ENCODE measurements at places on chromosomes 3 and 15.

- DNase-seq: no peak
Measured at GRCh38 chr3:185766329-185767001, 58.4 kb downstream of the IGF2BP2 start.

GRCh38 chr3:23619705-23620637 lies 185.8 kb upstream of the UBE2E1 start:
- DNase-seq: no peak

DNA sequence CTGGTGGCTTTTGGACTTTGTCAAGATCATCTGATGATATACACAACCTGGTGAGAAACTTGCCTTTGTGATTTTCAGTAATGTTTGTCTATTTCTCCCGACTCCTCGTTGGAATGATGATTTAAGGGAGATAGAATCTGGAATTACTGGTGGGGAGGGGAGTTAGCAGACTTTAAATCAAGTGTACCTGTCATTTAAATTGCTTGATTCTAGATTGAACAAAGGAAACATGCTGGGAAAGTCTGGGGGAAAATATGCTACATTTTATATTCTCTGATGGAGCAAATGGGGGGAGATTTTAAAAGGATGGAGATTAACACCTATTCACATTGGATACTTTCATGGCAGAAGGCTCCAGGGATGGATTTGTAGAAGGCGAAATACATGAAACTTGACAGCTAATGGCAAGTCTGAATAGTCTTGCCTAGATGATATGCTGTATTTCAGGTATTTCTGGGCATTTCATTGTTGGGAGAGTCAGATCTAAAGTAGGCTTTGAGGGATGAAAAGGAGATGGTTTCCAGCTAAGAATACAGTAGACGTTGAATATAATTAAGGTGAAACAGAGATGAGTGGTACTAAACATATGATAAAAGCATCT lies 189.1 kb upstream of the PDZRN3 start:
- DNase-seq: no peak

- DNase-seq: no peak
Measured at GRCh38 chr15:100183921-100184495, 157.8 kb downstream of the ADAMTS17 start.

GRCh38 chr3:50139718-50140423 lies 15.3 kb upstream of the SEMA3F start:
- no peak for DNase-seq

DNA sequence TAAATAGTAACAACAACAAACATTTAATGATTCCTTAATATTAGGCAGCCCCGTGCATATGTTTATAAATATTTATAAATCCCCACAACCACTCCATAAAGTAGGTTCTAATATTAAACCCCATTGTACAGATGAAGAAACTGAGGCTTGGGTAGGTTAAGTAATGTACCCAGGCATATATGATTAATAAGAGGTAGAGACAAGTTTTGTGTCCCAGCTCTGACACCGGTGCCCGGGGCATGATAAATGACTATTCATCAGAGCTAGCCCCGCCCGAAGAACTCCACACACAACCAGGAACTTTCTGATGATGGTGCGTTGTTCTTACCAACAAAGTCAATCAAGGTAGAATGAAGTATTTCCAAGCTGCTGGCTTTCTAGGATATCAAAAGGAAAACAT lies 19.4 kb downstream of the CDCP1 start:
- no peak for DNase-seq

DNA sequence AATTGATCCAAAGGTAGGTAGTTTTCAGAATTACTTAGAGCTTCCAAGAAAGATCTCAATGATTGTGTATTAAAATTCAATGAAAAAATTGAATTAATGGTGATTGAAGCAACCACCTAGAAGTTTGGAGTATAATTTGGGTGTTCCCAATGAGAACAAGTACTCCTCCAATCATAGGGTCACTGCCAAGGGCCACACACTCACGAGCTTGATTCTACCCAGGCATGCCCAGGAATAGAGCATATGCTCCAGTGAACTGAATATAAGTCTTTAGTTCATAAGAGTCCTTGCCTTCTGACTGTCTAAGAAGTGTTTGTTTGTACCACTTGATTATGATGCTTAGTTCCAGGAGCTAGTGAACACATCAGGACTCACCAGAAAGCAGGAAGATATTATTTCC lies 133.9 kb downstream of the CPNE4 start:
- no peak for DNase-seq

- no peak for DNase-seq
Measured at GRCh38 chr15:69857686-69858391, 239.9 kb downstream of the TLE3 start.

DNA sequence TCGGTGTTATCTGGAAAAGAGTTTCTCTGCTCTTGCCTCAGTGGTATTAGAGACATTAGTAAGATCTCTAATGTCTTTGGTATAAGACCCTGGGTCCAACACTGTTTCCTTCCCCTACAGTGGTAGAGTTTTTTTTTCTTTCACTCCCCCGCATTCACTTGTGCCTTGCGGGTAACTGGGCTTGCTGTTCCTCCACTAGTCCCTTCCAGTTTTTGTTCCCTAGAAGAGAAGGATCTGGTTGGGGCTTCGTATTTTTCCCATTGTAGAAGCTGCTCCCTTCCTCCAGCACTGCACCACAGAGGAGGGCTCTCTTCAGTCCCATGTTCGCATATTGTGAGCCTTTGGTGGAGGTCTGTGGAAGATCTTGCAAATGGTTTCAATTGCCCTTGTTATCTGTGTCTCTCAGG lies 13.7 kb downstream of the CTDSPL2 start:
- no peak for DNase-seq

DNA sequence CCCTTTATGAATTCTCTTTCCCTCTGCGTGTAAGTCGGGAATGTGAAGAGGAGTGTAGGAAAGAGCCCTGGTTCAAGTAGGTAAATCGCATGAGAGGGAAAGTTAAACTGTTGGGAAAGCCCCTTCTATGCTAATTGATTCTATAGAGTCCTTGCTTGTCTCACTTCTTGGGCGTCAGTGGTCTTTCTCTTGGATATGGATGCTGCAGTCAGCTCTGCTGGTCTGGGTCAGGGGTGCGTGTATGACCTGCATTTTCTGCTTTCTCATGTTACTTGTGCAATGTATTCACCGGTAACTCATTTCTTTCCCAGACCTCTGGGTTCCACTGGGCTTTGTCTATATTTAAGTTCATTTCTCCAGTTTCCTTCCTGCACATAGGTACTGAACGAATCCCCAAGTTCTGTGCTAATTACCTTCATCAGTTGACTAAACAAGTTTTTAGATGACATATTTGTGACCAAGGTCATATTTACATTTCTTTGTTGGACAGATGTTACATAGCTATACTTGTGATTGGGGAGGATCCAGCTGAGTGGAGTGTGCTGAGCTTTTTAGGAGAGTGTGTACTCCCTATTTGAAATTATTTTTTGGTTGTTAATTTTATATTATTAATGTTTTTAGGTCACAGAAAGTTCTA lies 1.4 kb downstream of the SETD5 start:
- peak; percentile 61 for DNase-seq

GRCh38 chr3:134348524-134348923 lies 25.7 kb downstream of the AMOTL2 start:
- DNase-seq: peak; percentile 96

DNA sequence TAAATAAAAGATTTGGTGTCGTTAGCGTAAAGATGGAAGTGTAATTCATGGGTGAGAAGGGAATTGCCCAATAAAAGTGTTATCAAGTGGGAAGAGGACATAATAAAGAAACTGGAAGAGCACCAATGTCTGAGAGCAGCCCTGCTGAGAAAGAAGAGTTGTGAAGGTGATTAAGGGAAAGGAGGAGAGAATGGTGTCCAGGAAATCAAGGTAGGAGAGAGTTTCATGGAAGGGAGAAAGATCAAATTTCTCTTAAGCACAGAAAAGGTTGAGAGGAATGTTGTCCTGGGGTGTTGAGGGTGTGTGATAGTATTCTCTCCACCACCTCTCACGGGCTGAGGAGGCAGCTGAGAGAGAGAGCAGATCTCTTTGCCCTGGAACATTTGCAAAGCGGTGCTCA lies 339.7 kb downstream of the SATB1 start:
- no peak for DNase-seq

- no peak for DNase-seq
Measured at GRCh38 chr3:197017003-197017402, 12.6 kb downstream of the MELTF start.

DNA sequence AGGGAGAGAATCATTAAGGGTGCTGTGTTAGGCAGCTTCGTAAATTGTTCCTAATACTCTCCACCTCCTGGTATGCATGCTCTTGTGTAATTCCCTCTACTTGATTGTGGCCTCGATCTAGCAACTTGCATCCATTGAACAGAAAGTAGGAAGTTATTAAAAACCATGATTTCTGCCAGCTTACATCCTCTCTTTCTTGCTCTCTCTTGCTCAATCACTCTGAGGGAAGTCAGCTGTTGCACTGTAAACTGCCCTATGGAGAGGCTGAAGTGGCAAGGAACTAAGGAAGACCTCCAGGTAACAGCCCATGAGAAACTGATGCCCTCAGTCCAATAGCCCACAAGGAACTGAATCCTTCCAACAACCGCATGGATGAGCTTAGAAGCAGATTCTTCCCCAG lies 92.6 kb downstream of the ERC2 start:
- no peak for DNase-seq

DNA sequence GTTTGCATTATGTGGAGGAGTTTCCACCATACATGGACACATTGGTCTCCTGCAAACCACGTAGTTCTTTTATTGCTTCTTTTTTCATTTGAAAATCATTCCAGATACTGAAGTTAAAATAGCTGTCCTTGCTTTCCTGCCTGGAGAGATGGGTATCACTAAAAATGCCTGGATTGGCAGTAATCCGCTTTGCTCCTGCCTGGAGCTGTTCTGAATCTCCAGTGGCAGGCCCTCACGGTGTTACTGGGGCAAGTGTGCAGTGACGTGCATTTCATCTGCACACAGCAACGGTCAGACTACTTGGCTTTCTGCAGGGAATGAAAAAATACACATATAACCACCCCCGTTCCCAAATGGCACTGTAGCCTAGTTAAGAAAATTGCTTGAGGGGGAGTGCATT lies 272.9 kb downstream of the IL5RA start:
- DNase-seq: no peak

DNA sequence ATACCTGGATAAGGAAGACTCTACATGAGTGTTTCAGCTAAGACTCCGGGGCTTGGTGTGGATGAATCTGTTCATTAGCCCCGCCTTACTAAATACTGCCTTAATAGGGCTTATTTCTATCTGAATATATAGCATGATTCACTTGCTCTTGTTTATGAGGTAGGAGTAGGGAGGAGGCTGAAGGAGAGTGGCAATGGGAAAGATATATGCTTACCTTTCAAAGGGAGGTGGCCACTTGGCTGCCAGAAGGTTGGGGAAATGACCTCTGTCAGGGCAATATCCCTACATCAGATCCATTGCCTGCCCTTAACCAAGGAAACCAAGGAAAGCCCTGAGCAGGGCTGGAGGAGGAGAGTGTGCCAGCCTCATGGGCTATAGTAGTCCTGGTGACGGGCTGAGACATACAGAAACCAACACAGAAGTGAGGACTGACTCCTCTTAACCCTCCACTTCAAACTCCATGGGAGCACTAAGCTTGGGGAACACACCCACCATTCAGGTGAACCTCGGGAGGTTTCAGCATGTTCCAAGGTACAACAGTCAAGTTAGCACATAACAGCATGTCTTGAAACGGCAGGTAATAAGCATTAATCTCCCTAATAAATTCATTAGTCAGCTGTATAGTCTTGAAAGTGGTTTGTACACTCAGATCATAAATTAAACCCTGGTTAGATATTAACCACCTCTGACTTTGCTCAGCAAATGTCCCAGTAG lies 80.1 kb downstream of the EOMES start:
- DNase-seq: no peak

Data from trophoblast cell (in vitro differentiated cells and primary cell).